ENCODE measurements at places on chromosomes 5 and 9.

DNA sequence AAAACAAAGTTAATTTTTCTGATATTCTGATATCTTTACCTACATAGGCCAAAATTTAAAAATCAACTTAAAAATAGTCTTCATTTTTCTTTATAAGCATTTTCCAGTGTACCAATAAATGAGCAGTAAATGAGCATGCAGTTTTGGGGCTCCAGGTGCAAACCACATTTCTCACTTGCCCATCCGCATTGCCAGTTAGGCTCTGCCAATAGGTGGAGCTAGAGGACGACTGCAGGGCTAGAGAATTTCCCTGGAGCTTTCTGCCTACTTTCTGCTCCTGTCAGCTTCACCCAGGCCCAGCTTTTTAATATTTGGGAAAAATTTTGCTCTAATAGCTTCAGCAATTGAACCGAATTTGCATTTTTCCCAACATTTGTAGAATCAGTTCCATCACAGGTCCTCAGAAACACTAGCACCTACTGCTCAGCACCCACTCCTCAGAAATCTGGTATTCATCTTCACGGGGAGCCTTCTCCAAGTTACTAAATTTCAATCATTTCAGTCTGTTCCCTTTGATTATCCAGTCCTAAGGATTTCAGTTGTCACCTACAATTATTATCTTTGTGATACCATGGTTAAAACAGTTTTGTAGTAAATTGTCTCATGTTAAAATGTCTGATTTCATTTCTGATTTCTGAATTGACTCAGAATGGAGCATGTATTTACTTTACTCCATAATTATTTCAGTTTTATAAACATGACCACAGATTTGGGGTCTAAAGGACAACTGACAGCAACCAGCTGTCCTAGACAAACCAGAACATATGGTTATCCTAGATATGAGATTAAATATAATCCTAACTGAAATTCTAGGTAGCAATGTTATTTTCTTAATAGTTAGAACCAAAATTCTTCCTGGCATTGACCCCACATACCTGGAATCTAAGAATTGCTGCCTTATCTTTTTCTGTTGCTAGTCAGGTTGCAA is 104.6 kb upstream of the FAM174A start:
- no peak for DNase-seq

- no peak for DNase-seq
Measured at GRCh38 chr5:139897342-139897741, 101.7 kb downstream of the PSD2 start.

GRCh38 chr5:124643336-124643735 is 103.1 kb downstream of the ZNF608 start:
- DNase-seq, result no peak

- no peak for DNase-seq
Measured at GRCh38 chr5:50724262-50724661, 57.8 kb downstream of the PARP8 start.

GRCh38 chr9:88993871-88994460 is 2.7 kb downstream of the S1PR3 start:
- DNase-seq, result no peak

DNA sequence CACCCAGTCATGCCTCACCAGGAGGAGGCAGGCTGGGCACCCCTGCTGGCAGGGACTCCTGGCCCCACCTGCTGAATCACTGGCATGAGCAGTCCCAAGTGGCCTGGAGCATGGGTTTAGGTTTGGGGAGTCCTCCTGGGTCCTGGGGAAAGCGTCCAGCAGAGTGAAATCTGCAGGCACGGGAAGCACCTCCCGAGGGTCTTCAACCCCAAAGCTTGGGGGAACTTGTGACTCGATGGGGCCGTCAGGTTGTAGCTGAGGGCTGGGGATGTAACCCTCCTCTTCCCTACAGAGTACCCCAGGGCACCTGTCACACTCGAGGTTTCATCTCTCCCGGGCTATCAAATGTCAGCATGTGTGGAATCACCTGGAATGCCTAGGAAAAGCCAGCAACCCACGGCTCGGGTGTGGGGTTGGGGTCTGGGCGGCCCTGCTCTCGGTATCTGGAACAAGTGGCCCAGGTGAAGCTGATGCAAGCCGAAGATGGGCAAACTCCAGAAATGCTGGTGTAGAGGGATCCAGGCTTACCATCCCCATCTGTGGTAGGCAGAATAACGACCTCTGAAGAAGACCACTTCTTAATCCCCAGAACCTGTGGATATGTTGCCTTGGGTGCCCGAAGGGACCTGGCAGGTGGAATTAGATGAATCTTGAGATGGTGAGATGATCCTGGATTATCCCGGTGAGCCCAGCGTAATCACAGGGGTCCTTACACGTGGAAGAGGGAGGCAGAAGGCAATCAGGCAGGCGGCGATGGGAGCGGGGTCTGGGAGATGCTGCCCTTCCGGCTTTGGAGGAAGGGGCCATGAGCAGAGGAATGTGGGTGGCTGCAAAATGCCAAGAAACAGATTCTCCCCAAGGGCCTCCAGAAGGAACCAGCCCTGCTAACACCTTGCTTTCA is 6.1 kb upstream of the RASGEF1C start:
- no peak for DNase-seq

DNA sequence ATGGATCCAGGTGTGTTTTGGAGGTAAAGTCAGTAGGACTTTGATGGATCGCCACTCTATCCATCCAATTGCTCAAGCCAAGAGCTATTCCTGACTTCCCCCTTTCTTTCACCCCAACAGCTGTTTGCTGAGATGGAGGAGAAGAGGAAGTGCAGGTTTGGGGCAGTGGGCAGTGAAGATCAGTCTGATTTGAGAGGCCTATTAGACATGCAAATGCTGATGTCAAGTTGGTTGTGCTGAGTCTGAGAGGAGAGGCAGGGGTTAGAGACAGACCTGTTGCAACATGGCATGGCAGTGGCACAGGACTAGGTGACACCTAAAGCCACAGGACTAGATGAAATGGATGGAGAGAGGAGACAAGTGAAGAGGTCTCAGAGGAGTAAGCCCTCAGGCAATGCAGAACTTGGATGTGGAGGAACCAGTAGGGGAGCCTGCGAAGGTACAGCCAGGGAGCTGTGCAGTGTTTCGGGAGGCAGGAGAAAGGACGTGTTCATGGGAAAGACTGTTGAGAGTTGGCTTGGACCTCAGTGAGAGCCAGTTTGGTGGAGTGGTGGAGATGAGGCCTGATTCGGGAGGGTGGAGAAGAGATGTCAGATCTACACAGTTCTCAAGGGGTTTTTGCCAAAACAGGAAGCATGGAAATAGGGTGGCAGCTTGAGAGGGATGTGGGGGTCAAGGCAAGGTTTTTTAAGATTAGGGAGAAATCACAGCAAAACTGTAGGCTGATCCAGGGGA is 175.0 kb downstream of the MACROH2A1 start:
- DNase-seq, result no peak

- no peak for DNase-seq
Measured at GRCh38 chr5:141508440-141508797, 19.5 kb downstream of the PCDHGC5 start.

DNA sequence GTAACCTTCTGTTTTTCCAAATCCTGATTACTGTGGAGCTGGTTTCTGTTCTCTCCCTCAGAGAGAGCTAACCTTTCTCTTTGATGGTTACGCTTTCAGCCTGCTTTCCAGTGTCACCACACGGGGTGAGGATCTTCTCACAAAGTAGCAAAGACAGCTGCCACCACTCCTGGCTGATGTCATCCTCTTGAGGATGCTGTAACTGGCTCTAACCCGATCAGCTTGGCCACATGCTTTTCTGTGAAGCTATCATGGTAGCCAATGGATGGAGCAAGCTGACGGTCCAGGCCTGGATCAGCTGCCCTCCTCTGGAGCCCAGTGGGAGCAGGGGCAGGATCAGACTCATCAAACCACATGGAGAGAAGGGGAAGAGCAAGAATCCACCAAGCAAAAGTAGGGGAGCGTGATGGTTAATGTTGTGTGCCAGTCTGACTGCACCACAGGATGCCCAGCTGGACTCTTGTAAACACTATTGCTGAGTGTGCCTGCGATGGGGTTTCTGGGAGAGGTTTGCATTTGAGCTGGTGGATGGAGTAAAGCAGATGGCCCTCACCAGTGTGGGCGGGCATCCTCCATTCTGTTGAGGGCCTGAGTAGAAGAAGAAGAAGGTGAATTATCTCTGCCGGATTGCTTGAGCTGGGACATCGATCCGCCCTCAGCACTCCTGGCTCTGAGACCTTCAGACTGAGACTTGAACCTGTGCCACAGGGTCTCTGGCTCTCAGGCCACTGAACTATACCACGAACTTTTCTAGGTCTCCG is 26.8 kb upstream of the ZNF354A start:
- no peak for DNase-seq

GRCh38 chr9:120818595-120818994 is 24.1 kb downstream of the PSMD5 start:
- DNase-seq, result no peak

GRCh38 chr5:150532151-150532550 is 24.2 kb downstream of the NDST1 start:
- DNase-seq, result no peak

GRCh38 chr5:10592601-10593000 is 28.7 kb downstream of the ANKRD33B start:
- DNase-seq, result no peak

DNA sequence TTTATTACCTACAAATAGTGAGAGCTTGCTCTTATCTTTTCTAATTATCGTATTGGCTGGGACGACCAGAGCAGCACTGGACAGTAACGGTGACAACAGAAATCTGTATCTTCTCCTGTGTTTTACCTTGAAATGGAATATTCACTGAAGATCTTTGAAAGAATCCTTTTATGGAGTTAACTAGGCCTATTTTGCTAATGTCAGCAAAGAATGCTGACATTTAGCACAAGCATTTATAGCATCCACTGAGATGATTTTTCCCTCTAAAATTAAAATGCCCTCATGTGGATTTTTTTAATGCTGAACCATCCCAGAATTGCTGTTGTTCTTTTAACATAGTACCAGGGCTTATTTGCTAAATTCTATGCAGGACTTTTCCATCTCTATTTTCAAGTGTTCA is 59.4 kb downstream of the ROR2 start:
- DNase-seq, result no peak

DNA sequence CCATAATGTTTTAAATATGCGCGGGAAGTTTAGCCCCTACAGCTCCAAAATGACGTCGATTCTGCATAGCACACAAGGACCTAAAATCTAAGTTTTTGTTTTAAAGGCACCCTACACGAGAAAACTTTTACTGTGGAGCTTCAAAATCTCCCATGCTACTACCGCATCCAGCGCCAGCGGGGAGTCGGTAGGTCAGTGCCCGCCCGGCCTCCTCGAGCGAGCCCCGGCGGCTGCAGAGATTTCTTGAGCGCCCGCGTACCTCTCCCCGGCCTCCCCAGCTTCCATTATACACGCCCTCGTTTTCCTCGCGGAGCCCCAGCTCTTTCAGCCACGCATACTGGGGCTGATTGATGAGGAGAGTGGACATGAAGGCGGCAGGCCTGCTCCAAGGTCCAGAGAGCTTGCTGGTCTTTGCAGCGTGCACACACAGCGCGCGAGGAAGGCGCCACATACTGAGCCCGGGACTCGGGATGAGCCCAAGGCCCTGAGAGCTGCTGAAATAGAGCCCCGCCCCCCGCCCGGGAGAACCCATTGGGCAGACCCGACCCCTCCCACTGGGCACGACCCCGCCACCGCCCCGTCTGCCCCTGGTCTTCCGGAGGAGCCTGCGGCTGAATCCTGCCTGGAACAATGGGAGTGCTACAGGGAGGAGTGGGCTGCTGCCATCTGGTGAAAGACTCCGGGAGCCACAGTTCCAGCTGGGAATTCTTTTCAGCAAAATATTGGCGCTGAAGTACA is at the start of gene ALDH7A1:
TSS of gene ALDH7A1 (minus strand) at position 472 of the 738 bp plus-strand sequence. CDS start at position 451, 21 bp downstream.
- DNase-seq, result peak; percentile 32
